Kidney epithelial cell (primary cell): ENCODE measurements at places on chromosomes 7 and 10.

DNA sequence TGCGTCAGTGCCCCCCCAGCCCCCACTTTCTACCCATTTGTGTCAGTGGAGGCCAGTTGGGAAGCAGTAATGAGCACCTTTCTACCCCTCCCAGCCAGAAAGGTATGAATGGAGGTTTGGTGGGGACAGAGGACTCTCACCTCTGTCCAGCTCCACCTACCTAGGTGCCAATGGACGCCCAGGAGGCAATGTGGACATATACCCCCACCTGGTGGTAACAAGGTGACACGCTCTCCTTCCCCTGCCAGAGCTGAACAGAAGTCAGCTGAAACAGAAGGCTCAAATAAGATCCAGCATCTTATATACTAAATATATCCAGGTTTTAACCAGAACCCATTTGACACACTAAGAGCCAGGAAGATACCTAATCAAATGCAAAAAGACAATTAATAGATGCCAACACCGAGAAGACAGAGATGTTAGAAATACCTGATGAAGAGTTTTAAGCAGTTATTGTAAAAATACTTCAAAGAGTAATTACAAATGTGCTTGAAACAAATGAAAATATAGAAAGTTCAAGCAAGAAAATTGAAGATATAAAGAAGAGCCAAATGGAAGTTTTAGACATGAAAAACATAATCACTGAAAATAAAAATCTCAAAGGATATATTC is 18.4 kb upstream of the SORCS3 start:
- no peak for DNase-seq

- DNase-seq: no peak
These were observed 22.9 kb upstream of the IFIT2 start for GRCh38 chr10:89278900-89279392.

DNA sequence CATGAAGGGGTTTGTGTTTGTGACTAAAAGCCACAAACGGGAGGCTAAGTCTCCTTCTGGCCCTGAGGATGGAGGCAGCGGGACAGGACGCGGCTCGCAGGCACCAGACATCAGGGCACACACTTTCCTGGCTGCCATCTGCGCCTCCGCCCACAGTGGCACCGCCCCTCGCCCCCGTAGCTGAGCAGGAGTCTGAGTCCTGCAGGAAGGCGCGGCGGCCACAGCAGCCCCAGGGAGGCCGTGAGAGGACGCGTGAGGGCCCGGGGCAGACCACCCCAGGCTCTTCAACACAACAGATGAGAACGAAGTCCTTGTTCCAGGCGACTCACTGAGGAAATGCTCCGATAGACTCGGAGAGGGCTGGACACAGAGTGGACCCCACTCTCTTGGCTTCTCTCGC is 6.6 kb downstream of the ADGRA1 start:
- DNase-seq: no peak

- no peak for DNase-seq
These were observed 32.2 kb downstream of the KCNH2 start for GRCh38 chr7:150945853-150946420.

DNA sequence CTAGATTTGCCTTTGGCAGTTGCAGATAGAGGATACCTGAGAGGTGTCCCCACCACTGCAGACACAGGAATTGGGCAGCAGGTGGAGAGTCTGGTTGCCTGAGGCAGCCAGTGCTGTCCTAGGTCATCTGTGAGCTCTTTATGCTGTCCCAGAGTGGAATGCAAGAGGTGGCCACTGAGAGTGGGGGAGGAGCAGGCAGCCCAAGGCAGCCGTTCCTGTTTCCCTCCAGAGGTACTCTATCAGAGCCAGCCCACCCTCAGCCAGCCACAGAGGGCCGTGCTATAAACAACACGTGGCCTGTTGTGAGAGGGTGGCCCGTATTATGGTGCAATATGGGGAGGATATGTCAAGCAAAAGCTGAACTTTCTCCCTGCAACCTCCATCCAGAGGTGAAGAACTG is 8.5 kb downstream of the LRRC18 start:
- DNase-seq: no peak
